ENCODE measurements at places on chromosomes 16 and 17. TPM values are rescaled to one million over a fixed set of nuclear protein-coding genes. Genes with fewer than 3 reads are reported as not detected.
A peak's percentile ranks its signal among the peaks of the same experiment; 100 is the strongest.

The TMC7 gene
- total RNA-seq = 6.0 TPM

DNA sequence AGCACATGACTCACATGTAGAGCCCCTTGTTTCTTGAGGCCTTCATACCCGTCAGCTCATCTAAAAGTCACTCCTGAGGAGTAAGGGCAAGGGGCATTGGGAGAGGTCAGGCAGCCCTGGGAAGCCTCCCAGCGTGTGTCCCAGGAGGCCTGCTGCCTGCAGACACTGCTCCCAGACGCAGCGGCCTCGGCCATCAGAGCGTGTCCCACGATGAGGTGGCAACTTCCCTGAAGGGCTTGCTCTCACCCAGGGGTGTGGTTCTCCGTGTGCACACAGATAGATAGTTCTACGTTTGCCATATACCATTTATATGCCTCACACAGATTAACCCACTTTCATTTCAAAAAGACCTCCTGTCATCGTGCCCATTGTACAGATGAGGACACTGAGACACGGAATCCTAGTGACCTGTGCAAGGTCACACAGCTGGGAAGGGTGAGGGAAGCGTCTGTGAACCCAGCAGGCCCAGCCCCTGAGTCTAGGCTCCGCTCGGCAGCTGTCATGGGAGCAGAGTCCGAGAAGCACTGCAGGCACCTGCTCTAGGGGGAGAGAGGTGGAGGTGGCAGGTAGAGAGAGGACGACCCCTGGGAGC is 8.3 kb downstream of the TUBB3 start:
- DNase-seq = no peak

GRCh38 chr16:65070831-65071432 is 50.9 kb downstream of the CDH11 start:
- no peak for DNase-seq

- DNase-seq = peak; percentile 61
Observed at GRCh38 chr16:11632455-11632939, 35.8 kb upstream of the SNN start.

GRCh38 chr16:89907055-89907814 is 11.4 kb upstream of the MC1R start:
- DNase-seq = no peak

DNA sequence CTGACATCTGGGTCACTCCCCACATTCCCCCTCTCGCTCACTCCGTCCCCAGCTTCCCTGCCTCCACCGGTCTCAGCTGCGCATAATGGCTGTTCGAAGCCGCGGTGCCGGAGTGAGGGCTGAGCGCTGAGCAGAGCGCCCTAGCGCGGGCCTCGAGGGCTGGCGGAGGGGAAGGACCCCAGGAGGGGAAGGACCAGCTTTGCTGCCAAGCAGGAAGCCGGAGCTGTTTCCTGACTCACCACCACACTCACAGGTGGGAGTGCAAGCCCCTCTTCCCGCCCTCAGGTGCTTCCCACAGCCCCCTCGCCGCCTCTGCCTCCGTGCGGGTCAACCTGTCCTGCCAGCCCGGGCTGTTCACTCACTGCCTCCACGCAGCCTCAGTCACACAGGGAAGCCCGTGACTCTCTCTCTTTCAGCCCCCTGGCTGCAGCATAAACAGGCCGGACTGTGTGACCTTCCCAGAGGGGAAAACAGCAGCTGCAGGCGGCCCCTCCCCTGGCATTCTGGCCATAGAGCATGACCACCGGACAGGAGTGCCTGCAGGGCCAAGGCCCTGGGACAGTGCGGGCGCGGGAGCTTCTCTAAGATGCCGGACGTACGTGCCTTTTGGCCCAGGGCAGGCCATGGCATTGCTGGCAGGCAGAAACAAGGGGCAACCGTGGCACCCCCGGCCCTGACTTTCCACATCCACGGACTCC is 23.7 kb downstream of the SLC43A2 start:
- DNase-seq = peak; percentile 52

DNA sequence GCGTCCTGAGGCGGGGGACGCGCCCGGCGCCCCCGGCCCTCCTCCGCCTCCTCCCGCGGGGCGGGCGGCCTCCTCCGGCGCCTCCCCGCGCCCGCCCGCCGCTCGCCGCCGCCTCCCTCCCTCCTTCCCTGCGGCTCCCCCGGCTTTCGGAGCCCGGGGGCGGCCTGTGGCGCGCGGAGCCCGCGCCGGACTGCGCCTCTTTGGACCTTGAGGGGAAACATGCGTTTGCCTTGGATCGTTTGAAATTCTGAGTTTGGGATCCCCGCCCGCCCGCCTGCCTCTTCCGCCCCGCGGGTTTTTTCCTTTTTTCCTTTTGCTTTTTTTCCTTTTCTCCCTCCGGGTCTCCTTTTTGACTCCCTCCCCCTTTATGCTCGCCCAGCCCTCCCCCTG is 390 bp downstream of the ZNRF1 start:
- DNase-seq = no peak

GRCh38 chr17:50484386-50485155 is 5.9 kb downstream of the RSAD1 start:
- DNase-seq = no peak

Measured in neural progenitor cell (in vitro differentiated cells).